ENCODE measurements at places on chromosomes 7 and 10. TPM values are rescaled to one million over a fixed set of nuclear protein-coding genes. Genes with fewer than 3 reads are reported as not detected.

The OR13A1 gene
- not detected for total RNA-seq

DNA sequence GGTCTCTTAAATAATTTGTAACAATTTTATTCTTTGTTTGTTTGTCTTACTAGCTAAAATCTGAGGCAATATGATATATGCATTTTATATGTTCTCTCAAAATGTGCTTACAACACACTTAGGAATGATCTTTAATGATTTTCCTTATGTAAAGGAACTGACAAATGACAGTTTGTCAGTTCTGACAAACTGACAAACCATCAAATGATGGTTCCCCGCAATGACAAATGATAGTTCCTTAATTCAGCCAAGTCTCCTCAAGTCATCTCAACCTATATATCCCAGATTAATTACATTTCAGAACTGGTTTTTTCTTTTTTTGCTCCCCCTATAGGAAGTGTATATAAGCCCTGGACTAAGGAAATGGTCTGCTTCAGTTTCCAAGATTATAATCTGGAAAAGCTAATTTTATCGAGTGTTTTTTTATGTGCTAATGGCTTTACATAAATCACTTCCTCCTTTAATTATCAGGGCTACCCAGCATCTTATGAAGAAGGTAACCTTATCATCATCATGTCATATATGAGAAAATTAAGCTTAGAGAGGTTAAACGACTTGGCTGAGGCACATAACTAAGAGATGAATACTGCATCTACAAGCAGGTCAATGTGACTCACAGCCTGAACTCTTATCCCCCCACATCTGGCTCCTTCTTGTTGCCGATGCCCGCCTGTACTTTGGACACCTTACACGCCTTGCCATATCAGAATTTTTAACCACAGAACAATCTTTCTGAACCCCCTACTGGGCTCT, 75.1 kb downstream of the RELN start:
- no peaks in the 10 kb centered on the region for H3K27me3 ChIP-seq
- DNase-seq, result no peak
- no peaks in the 10 kb centered on the region for H3K36me3 ChIP-seq
- no peaks in the 10 kb centered on the region for H3K4me1 ChIP-seq
- H3K27ac ChIP-seq, result no peak overlapping the region

DNA sequence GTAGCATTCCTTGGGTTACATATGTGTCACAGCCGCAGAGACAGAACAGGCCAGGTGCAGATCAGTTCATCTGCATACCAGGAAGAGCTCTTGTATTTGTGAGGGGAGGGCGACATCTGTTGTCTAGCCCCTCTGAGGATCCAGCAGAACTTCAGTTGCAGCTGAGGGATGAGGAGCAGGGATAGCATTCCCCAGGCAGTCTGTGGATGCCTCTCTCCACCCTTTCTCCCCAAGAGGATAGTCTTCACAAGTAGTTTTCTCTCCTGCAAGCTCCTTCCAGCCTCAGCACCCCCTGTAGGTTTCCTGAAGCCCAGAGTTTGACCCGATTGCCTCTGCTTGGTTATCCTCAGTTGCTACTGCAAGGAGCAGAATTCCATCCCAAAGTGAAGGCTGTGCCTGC, 2.6 kb downstream of the SCD start:
- no peak for DNase-seq
- peaks cover 10% of the 10 kb centered on the region for H3K36me3 ChIP-seq
- no peaks in the 10 kb centered on the region for H3K4me1 ChIP-seq
- H3K4me3 ChIP-seq, result no peak overlapping the region
- no peak overlapping the region for H3K27ac ChIP-seq
- no peaks in the 10 kb centered on the region for H3K27me3 ChIP-seq

GRCh38 chr7:105015390-105015965, 1.5 kb downstream of the KMT2E start:
- peak; percentile 72 for DNase-seq
- H3K27me3 ChIP-seq, result no peaks in the 10 kb centered on the region
- H3K4me3 ChIP-seq, result peak overlapping the region; percentile 62
- peak overlapping the region; percentile 99 for H3K27ac ChIP-seq
- no peaks in the 10 kb centered on the region for H3K36me3 ChIP-seq

The CALCR gene
- total RNA-seq, result not detected

GRCh38 chr7:16984375-16984774, 102.6 kb upstream of the AGR3 start:
- H3K27ac ChIP-seq, result no peak overlapping the region
- H3K27me3 ChIP-seq, result no peaks in the 10 kb centered on the region
- H3K36me3 ChIP-seq, result no peaks in the 10 kb centered on the region
- H3K4me3 ChIP-seq, result no peak overlapping the region
- no peak for DNase-seq

GRCh38 chr7:19248681-19249080, 103.5 kb upstream of the FERD3L start:
- DNase-seq, result no peak
- no peaks in the 10 kb centered on the region for H3K36me3 ChIP-seq
- H3K27me3 ChIP-seq, result no peaks in the 10 kb centered on the region
- no peaks in the 10 kb centered on the region for H3K4me1 ChIP-seq
- H3K4me3 ChIP-seq, result no peak overlapping the region
- H3K27ac ChIP-seq, result no peak overlapping the region

- no peaks in the 10 kb centered on the region for H3K27me3 ChIP-seq
- no peaks in the 10 kb centered on the region for H3K36me3 ChIP-seq
- DNase-seq, result no peak
- H3K4me1 ChIP-seq, result no peaks in the 10 kb centered on the region
- no peak overlapping the region for H3K27ac ChIP-seq
- no peak overlapping the region for H3K4me3 ChIP-seq
Observed at GRCh38 chr10:11011436-11011835, 6.2 kb upstream of the CELF2 start.

The MRC1 gene
- total RNA-seq, result 19.2 TPM

The EFCAB10 gene
- total RNA-seq, result not detected

GRCh38 chr7:157694376-157694665, 357.5 kb downstream of the DNAJB6 start:
- H3K36me3 ChIP-seq, result no peaks in the 10 kb centered on the region
- H3K27me3 ChIP-seq, result peaks cover 40% of the 10 kb centered on the region
- H3K27ac ChIP-seq, result no peak overlapping the region
- no peak overlapping the region for H3K4me3 ChIP-seq
- no peak for DNase-seq
- no peaks in the 10 kb centered on the region for H3K4me1 ChIP-seq

All from colonic mucosa (tissue), 4 donors.